Mesenteric fat pad (tissue), 1 donor: ENCODE measurements at places on chromosomes 1 and 21. TPM values are rescaled to one million over a fixed set of nuclear protein-coding genes. Genes with fewer than 3 reads are reported as not detected.

GRCh38 chr1:157652859-157653493 lies 47.6 kb downstream of the FCRL3 start:
- DNase-seq, result no peak

DNA sequence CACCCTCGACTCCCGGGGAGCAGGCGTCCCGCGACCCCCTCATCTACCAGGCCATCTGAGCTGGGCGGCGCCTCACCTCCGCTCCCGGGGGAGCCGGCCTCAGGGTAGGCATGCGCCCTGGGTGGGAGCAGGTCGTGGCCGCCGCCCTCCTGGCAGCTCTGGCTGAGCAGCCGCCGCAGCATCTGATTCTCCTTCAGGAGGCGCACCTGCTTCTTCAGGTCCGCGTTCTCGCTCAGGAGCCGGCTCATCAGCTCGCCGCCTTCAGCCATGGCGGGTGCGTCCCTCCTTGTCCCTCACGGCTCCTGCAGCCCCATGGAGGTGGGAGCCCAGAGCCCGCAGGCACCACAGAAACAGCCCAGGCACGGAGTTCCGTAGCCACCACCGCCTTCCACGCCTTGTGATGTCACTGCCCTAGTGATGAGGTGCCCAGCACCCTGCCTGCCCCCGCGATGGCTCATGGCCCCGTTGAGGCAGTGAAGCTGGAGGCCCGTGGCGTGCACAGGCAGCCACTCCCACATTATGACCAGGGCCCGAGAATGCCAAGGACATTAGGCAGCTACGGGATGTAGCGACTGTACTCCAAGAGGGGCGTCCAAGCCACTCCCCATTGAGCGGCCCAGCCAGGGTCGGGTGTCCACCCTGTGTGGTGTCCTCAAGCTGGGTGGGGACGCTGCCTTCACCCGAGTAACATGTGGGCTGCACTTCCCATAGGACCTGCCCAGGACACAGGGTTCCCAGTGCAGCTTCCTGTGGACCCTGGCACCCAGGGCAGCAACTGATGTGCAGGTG lies 1.5 kb downstream of the SPATC1L start:
- DNase-seq, result no peak

Gene GBP5
- 2.1 TPM for total RNA-seq

DNA sequence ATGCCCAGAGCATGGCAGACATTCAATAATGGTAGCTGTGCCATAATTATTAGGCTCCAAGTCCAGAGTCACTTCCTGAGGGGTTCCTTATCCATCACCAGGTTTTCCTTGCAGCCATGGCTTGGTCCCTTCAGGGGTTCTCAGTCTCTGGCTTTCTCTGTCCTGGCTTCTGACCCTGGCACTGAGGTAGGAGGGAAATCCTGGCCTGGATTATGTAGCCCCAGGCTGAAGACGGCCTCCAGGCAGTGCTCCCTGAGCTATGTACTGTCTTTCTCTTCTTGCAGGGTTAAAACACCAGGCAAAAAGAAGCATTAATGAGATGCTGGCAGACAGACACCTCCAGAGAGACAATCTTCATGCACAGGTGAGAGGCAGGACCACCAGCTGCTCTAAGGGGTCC lies 9.5 kb upstream of the PADI3 start:
- no peak for DNase-seq

Gene LRRC39
- total RNA-seq, result 1.0 TPM

DNA sequence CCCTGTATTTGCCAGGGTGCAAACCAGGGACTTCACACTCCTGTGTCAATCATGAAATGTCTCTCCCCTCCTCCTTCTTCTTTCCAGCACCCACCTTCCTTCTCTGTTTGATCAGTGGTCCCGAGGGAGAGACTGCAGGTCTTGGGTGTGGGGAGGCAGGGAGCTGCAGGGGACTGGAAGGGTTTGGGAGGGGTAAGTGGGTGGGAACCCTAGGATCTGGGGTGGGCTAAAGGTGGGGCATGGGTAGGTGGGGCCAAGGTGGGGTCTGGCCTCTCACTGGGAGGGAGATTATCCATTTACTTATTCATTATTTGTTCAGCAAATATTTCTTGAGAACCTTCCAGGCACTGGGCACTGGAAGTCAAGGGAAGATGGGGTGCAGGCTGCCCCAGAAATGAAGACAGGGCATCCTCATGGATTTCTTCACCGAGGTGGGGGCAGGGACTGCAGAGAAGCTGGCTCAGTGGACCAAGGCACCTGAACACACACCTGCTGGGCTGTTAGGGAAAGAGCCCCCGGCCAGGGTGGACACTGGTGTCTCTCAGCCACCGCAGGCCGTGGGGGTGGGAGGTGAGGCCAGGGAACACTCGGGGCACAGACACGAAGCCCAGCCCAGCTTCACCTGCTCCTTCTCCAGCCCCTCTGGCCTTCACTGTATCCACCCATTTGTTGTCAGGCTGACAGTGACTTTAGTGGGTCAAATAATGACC lies 193.9 kb upstream of the C1orf174 start:
- DNase-seq, result no peak

DNA sequence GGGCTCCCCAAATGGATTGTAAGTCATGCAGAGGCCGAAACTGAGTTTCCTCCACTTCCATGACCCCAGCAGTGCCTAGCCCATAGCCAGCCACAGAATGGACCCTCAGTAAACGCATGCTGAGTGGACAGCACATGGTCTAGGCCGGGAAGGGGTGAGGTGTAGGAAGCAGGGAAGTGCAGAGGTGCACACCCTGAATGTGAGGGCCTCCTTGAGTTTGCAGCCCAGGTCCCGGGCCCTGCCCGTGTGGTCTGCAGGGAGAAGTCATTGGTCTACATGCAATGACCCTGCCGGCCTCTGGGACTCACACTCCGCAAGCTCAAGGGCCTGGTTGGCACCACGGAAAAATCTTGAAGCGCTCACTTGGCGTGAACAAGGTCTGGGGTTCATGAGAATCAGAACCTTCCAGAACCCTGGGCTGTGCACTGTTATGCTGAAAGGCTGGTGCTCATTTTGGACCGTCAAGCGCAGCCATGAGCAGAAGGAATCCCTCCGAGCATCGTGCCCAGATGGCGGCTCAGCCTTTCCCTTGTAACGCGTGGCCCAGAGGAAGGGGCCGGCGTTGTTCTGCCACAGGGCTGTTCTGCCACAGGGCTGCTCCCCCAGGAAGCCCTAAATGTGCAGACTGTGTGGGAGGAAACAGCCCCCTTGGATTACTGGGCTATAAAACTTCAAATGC lies 66.4 kb downstream of the PSMG1 start:
- no peak for DNase-seq

Gene CMPK1
- total RNA-seq, result 151 TPM

- DNase-seq, result no peak
These were observed 161.2 kb upstream of the SNX7 start for GRCh38 chr1:98500324-98500723.

DNA sequence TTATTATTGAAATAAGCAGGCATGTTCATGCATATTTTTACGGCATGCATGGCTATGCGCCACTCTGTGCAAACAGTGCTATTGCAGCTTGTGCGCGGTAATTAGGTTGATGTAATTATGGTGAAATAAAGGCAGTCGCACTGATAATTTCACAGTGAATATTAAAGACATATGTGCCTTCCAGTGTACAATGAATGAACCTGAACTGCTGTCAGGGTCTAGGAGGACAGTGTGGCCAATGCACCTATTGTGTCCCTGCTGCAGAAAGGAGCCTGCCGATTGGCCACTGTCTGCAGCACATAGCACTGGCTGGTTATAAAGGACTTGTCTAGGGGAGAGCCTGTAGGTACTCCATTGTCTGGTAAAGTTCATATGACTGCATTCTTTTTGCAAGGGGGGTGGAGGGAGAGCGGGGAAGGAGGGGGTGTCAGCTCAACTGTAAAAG lies 340.4 kb downstream of the USP25 start:
- DNase-seq, result no peak

GRCh38 chr1:55443175-55443915 lies 228.2 kb upstream of the USP24 start:
- DNase-seq, result no peak

Gene TMEM61
- not detected for total RNA-seq

GRCh38 chr1:226987623-226988333 lies 47.7 kb downstream of the COQ8A start:
- no peak for DNase-seq

Gene OLIG2
- not detected for total RNA-seq

GRCh38 chr1:225565847-225566246 lies 87.1 kb downstream of the ENAH start:
- DNase-seq, result no peak

- no peak for DNase-seq
These were observed 5.1 kb upstream of the ZNF326 start for GRCh38 chr1:89989799-89990198.

DNA sequence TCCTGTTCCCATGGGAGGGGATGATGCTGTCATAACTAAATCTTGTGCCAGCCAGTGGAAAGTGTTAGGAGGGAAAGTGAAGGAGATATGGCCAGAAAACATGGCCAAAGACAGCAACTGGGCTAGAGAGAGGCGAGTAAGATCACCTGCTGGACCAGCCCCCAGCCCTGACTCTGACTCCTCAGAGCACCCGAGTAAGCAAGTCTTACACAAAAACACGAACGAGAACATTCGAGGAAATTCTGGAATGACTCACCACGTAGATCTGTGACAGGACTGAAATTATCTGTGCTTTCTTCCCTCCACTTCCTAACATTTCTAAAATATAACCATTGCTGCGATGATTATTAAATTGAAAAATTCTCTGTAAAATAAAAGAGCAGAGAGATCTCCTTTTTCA lies 9.2 kb downstream of the ZNF496 start:
- DNase-seq, result no peak

- no peak for DNase-seq
These were observed 739 bp upstream of the IFI6 start for GRCh38 chr1:27672750-27673112.

Gene TMEM52
- 1.5 TPM for total RNA-seq

Gene DNAI4
- total RNA-seq, result 7.0 TPM

Gene NLRP3
- 11.5 TPM for total RNA-seq

DNA sequence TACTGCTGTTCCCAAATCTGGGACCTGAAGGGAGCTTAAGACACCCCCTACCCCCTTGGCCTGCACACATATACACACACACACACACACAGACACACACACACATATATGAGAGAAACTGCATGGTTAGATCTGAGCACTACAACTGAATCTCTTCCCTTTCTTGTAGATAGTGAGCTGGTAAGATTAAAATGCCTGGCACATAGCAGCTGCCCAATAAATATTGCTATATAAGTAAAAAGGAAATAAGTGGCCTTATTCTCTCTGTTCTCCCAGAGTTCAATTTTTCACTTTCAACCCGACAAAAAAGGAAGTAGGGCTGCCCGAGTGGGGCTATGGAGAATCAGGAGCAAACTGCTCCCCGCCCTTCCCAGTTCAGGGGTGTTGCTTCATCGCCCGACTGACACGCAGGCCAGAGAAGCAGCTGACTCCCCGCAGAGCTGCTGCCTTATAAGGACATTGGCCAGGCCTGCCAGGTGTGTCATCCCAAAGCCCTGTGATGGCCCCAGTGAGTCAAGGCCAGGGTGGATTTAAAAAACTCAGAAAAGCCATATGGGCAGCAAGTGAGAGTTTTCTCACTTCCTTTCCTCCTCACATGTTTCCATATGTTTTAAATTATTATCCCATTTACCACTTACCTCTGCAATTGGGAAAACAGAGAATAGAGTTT lies 106.5 kb upstream of the SLC44A3 start:
- peak; percentile 94 for DNase-seq

Gene ADCY10
- 0.55 TPM for total RNA-seq

DNA sequence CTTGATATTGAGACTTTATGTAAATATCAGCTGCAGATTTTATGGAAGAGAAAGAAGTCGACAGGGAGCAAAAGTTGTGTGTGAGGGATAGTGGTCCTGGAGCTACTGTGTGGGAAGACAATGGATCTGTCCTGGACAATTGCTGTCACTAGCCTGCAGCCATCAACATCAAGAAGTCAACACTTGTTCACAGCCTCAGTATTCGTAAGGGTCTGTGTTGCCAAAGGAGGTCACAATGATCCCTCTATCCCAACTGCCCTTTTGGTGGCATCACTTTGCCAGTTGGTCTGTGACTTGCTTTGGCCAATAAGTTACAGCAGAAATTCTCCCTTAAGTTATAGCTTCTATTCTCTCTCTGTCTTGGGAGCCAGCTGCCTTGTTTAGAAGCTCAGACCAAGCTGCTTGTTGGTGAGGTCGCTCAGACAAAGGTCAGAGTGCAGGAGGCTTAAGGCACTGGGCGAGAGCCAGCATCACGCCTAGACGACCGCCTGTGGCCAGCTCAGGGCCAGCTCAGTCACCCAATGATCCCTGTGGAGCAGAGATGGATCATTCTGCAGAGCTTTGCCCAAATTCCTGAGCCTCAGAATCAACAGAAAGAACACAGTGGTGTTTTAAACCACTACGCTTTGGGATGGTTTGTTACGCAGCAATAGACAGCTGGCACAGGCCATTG lies 134.9 kb downstream of the RHOU start:
- no peak for DNase-seq

Gene PCAT6
- total RNA-seq, result 1.2 TPM

Gene MPL
- 0.39 TPM for total RNA-seq

Gene RNF186
- not detected for total RNA-seq

DNA sequence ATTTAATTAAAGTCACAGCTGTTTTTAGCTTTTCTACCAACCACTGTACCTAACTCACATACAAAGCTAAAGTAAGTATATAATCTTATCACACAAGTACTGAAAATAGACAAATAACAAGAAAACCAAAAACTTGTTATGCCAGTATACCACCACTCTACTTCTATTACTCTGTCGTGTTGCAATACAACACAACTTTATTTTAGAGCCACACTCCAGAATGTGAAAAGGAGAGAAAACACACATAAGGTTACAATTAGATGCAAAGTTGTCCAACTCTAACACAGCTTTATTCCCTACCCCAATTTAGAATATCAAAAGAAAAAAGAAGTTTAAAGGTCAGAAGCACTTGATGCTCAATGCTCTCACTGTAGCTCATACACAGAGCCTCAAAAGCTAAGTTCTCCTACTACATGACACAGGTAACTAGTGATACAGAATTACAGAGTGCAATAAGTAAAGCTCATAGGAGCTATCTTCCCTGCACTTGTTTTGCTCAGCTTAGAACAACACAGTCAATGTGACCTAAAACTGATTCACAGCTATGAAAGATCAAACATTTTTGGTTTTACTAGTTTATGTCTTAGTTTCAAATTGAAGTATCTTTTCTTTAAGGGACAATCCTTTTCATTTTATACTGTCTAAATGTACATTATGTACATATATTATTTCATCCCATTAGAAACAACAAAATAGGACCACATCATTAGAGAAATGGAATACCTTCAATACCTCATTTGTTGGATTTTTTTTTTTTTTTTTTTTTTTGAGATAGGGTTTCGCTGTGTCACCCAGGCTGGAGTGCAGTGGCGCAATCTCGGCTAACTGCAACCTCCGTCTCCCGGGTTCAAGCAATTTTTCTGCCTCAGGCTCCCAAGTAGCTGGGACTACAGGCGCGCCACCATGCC lies 29.2 kb downstream of the EYA3 start:
- no peak for DNase-seq

Gene EEIG2
- 16.7 TPM for total RNA-seq

GRCh38 chr1:9097947-9098705 lies 28.7 kb upstream of the SLC2A5 start:
- no peak for DNase-seq
